ENCODE measurements at places on chromosomes 7 and 10.

DNA sequence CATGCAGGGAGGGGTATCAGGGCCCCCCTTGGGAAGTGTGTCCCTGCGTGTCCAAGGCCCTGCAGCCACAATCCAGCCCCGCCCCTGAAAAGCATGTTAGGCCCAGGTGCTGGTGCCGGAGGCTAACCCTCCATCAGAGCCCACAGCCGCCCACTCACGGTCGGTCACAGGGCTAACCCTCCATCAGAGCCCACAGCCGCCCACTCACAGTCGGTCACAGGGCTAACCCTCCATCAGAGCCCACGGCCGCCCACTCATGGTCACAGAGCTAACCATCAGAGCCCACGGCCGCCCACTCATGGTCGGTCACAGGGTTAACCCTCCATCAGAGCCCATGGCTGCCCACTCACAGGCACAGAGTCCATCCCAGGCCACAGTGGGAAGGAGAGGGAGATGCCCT, 426.0 kb downstream of the DNAJB6 start:
- DNase-seq, result no peak

DNA sequence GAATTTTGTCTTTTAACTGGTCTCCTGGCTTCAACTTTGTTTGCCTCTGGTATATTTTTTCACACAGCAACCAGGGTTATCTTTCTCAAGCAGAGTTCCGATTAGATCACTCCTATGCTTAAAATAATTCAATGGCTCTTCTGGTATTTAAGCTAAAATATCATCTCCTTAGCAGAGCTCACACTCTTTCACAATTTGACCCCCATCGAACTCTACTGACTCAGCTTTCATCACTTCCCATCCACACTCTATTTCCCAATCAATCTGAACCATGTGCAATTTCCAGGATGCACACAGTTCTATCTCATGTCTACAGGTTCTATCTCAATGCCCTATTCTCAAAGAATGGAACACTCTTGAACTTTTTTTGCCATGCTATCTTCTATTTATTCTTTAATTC, 809.5 kb downstream of the GRID1 start:
- DNase-seq, result no peak

- DNase-seq, result no peak
These were observed 64.2 kb downstream of the CNOT4 start for GRCh38 chr7:135445690-135446089.

- no peak for DNase-seq
These were observed 10.4 kb downstream of the TM9SF3 start for GRCh38 chr10:96576277-96576980.

GRCh38 chr7:28267012-28267411, 86.4 kb upstream of the JAZF1 start:
- no peak for DNase-seq

- no peak for DNase-seq
These were observed 66.9 kb downstream of the STK17A start for GRCh38 chr7:43649755-43650274.

DNA sequence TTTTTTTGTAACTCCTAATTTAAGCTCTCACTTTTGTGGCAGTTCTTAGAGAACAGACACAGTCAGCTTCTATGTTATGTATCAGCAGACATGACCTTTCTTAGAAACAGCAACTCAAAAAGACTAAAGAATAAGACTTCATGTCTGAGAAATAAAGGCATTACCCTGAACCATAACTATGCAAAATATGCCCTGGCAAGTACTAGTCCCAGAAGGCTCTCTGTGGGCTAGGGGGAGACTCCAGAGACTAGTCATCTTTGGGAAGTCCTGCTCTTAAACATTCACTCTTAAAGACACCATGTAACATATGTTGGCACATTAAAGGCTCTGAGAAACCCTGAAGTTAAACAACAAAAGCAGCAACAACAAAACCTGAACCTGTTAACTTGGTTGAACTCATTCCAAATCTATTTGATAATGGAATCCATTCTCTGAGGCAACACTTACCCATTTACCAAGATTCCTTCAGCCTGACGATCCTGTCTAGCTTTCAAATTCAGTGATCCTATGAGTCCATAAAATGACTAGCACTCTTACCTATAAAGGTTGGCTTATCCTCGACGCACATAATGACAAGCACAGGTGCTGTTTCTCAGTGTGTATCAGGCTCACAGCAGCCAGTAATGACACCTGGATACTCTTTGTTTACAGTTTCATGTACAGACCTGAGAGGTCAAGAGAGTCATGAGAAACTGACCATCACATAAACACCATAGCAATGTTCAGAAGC, 62.3 kb downstream of the OSBPL3 start:
- no peak for DNase-seq

GRCh38 chr7:54831644-54832095, 72.7 kb upstream of the SEC61G start:
- no peak for DNase-seq

- DNase-seq, result no peak
These were observed 22.4 kb upstream of the CRYGN start for GRCh38 chr7:151462306-151462779.

- DNase-seq, result no peak
These were observed 22.2 kb downstream of the CREB5 start for GRCh38 chr7:28434510-28434909.

GRCh38 chr7:129896568-129897382, 56.0 kb downstream of the UBE2H start:
- DNase-seq, result no peak

DNA sequence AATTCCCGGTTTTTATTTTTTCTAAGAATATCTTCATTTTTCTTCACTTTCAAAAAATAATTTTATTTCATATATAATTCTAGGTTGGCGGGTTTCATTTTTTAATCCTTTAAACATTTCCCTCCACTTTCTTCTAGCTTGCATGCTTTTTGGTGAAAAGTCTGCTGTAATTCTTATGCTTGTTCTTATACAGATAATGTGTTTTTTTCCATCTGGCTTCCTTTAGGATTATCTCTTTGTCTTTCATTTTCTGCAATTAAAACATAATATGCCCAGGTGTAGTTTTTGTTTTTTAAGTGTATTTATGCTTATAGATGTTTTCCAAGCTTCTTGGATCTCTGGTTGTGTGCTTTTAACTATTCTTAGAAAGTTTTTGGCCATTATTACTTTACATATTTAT, 341.3 kb upstream of the SEMA3C start:
- no peak for DNase-seq

GRCh38 chr7:104984585-104985258, 29.3 kb upstream of the KMT2E start:
- no peak for DNase-seq

DNA sequence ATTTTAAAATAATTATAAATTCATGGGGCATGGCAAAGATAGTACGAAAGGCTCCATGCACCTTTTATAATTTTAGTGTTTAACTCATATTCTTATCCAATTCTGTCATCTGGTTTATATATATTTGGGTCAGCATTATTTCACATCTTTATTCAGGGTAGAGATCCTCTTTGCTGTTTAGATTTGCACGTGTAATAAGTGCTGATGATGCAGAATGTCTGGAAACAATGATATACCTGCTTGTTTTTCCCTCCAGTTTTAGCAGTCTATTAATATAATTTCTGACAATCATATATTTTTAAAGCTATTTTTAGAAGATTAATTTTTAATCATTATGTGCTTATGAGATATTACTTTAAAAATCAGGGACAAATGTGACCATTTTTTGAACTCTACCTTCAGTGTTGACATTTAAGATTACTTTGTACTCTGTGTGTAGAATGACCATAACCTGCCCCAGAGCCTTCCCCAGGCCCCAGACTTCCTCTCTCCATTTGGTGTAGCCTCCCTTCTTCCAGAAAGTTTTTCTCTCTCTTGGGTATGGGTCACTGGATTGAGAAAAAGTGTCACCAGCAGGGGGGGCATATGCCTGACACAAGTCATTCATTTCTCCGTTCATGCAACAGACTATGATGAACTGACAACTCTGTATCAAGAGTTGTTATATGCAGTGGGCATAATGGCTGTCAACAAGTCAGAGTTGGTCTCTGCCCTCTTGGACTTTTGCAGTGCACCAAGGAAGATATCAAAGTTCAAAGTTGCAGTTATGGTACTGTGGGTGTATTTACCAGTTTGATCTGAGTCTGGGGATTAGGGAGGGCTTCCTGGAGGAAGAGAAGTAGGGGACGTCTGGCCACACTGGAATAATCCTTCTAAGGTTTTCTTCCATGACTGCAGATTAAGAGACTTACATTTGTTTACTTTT, 192.6 kb upstream of the CCDC6 start:
- DNase-seq, result no peak

DNA sequence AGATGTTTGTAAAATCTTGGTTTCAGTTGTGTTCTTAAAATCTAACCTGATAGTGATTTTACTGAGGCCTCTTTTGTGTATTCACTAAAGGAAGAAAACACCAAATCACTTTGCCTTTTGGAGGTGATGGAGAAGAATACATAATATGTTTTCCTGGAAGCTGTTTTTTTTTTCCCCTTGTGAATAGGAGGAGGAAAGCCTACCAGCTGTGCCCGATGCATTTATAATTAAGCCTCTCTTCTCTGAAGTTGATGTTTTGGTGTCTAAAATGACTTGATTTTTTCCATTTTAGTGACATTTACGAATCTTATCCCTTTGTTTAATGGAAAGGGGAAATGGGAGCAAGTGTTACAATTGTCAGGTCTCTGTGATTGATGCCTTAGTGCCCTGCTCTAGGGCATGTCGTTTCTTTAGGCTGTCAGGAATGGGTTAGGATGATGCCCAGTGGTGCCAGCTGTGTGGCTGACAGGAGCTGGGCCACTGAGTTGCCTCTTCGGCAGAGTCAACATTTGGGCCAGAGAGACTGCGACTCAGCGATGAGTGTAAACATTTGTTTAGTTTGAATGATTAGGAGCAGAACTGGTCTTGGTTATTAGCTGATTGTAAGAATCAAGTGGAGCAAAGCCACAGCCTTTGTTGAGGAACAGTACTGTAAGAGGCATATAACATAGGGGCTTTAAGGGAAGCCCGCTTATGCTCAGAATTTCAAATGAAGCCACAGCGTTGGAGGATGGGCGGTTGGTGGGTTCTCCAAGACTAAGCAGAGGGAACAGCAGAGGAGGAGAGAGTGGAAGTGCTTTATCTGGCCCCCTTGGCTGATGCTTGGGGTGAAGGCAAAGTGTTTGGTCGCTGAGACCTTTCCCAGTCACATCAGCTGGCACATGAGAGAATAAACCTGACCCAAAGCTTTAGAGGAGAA, 81.6 kb downstream of the CDK14 start:
- DNase-seq, result no peak

DNA sequence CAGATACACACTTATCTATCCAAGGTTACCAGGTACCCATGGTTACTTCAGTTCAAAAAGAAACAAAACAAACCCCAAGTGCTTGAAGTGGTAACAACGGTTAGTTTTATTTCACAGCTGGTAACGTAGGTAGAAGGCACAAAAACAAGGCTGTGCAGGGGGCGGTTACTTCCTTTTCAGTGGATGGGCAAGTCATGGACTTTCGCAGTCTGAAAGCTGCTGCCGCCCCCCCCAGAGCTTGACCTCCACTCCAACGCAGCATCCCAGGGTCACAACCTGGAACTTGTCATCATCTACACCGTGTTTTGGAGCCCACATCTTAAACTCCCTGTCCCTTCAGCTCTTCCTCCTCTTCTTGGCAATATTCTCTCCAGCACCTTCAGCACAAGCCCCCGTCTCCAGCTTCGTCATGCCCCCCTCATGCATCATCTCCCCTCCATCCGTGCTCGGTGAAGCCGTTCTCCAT, 181.2 kb upstream of the ITGB1 start:
- no peak for DNase-seq

GRCh38 chr10:12389154-12389734, 39.9 kb downstream of the CAMK1D start:
- no peak for DNase-seq

GRCh38 chr7:127586346-127586745, 950 bp upstream of the GCC1 start:
- DNase-seq, result no peak

DNA sequence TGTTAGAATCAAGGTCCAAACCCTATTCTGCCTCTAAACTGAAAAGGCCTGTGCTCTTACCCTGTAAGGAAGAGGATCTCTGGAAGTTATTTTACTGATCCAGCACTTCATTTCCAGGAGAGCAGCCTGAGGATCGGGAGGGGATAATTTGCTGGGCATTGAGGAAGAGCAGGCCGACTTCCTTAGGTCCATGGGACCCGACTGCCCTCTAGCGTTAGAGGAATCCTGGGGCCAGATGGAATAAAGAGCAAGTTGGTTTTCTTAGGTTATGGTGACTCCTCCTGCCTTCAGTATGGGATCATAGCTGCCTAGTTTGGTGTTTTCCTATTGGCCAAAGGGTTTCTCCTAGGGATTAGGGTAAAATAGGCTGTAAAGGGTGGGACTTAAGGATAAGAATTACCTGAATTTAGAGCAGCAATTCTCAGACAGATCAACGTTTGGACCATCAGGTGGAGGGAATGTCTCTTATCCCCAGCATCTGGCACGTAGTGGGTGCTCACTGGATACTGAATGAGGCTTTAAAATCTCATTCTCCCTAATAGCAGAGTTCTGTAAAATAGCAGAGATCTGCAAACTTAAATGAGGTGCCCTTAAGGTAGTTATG, 40.0 kb upstream of the SORBS1 start:
- no peak for DNase-seq

GRCh38 chr7:114459574-114459973, 45.0 kb downstream of the FOXP2 start:
- DNase-seq, result no peak

DNA sequence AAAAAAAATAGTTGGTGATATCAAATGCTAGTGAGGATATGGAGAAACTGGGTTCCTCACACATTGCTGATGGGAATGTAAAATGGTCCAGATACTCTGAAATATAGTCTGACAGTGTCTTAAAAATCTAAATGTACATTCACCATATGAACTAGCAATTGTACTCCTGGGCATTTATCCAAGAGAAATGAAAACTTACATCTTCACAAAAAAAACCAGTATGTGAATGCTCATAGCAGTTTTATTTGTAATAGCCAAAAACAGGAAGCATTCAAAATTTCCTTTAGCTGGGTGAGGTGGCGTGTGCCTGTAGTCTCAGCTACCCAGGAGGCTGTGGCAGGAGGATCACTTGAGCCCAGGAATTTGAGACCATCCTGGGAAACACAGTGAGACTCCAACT, 2.1 kb upstream of the SSC4D start:
- no peak for DNase-seq
